HCT116 (cell line): ENCODE measurements at places on chromosomes 6 and 20. TPM values are rescaled to one million over a fixed set of nuclear protein-coding genes. Genes with fewer than 3 reads are reported as not detected.

Gene UNC5CL
- total RNA-seq, result 2.2 TPM

DNA sequence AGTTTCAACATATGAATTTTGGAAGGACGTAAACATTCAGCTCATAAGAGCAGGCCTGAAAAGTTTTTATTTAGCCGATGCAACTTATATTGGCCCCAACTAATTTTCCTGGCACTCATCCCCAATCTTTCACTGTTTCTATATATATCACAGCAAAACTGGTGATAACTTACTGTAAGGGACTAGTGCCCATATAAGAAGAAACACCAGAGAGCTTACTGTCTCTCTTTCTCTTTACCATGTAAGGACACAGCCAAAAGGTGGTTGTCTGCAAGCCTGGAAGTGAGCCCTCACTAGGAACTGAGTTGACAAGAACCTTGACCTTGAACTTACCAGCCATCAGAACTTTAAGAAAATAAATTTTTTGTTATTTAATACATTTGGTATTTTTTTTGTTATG is 807.4 kb upstream of the CITED2 start:
- H3K4me1 ChIP-seq, result no peaks in the 10 kb centered on the region
- H3K4me3 ChIP-seq, result no peak overlapping the region
- no peaks in the 10 kb centered on the region for H3K36me3 ChIP-seq

GRCh38 chr6:34236131-34236442 is 586 bp upstream of the HMGA1 start:
- peak overlapping the region; percentile 69 for H3K4me3 ChIP-seq
- peaks cover 4% of the 10 kb centered on the region; the same call in 1 of the 2 replicates for H3K36me3 ChIP-seq
- peak overlapping the region; percentile 95 for H3K27ac ChIP-seq

DNA sequence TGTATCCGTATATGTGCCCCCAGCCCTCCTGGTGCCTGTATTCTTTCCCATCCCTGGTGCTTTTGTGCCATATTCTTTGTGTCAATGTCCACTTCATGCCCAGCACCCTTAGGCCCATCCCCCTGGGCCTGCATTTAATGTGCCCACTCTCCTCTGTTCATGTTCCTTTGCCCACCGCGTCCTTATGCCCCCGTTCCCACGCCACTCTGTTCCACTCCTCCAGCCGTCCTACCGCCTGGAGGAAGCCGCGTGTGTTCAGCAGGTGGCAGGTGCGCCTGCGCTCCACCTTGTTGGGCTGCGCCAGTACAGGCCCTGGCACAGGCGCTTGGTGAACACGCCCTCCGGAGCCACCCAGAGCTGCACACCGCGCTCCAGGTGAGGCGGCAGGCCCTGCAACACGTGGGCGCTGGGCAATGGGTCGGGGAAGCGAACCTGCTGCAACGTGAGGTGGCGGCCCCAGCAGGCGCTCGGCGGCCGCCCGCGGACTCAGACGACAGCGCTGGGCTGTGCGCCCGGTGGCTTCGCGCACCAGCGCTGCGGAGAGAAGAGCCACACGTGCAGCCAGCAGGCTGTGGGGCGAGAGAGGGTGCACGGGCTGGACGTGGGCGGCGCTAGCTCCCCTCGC is 4.0 kb upstream of the FOXS1 start:
- H3K27ac ChIP-seq, result no peak overlapping the region
- H3K36me3 ChIP-seq, result no peaks in the 10 kb centered on the region
- H3K27me3 ChIP-seq, result no peaks in the 10 kb centered on the region
- no peak for DNase-seq

DNA sequence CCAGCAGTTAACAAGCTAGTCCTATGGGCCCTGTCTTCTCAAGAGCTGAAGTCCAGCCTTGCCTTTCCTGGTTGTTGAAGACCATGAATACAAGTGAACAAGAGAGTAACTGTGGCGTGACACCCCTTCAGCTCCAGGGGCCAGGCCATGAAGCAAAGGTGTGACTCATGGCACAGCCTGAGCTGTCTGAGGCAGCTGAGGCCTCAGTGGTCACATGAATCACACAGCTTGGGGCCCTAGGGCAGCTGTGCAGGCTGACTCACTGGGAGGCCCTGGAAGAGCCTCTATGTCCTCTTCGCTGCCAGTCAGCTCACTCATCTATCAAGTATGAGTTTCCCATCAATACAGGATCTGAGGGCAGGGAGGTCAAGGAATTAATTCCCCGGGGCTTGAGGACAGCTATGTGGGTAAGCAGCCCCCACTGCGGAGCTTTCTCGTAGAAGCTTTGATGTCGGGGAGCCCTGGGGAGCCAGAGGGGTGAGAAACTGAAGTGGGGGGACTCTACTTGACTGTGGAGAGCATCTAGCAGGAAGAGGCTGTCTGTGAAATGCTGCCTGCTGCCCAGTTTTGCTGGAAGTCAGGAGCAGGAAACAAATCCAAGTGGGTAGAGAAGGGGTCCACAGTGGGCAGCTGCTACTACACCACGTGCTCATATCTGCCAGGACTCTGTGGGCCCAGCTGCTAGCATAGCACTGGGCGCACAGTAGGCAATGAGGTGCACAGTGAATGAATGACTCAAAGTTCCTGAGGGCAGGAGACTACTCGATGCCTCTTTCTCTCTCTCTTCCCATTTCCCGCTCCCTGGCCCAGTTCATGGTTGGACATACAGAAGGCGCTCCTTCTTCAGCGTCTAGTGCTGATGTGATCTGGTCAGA is 13.7 kb upstream of the FAM83C start:
- no peaks in the 10 kb centered on the region for H3K27me3 ChIP-seq
- H3K36me3 ChIP-seq, result 0 out of 2 replicates have a peak, but pooled peaks cover 2% of the 10 kb centered on the region
- peak overlapping the region; percentile 94 for H3K27ac ChIP-seq
- peaks cover 84% of the 10 kb centered on the region for H3K4me1 ChIP-seq

Gene UST
- total RNA-seq, result 6.1 TPM
